ENCODE measurements at places on chromosomes 12 and 14. TPM values are rescaled to one million over a fixed set of nuclear protein-coding genes. Genes with fewer than 3 reads are reported as not detected.

GRCh38 chr14:22748206-22748605 lies 18.3 kb upstream of the OXA1L start:
- no peaks in the 10 kb centered on the region for H3K36me3 ChIP-seq
- H3K4me1 ChIP-seq = no peaks in the 10 kb centered on the region
- no peak overlapping the region for H3K27ac ChIP-seq
- H3K27me3 ChIP-seq = no peaks in the 10 kb centered on the region
- H3K4me3 ChIP-seq = no peak overlapping the region
- no peak for DNase-seq

Gene SLC7A8
- 0.36 TPM for total RNA-seq

- H3K4me1 ChIP-seq = no peaks in the 10 kb centered on the region
- peak overlapping the region; percentile 61 for H3K4me3 ChIP-seq
- H3K27me3 ChIP-seq = no peaks in the 10 kb centered on the region
- peak; percentile 76 for DNase-seq
- H3K27ac ChIP-seq = peak overlapping the region; percentile 35
Measured at GRCh38 chr14:102516531-102517391, 7.2 kb upstream of the ANKRD9 start.

DNA sequence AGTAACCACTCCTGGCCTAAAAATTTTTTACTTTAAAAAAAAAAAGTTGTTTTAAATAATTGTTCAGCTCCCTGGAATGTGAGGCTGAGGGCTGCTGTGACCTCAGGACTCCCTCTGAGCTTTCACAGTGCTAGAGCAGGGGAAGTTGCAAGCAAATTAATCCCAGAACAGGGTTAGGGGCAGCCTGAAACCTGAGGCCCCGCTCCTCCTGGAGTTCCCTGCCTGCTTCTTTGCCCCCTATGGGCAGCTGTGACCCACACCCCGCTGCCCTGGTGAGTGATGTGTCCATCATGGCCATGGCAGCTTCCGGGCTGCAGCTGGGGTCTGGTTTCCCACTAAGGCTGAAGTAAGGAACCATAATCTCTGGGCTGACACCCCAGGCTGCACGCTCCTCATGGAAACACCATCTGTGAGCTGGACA lies 9.5 kb downstream of the RITA1 start:
- H3K4me1 ChIP-seq = no peaks in the 10 kb centered on the region
- H3K36me3 ChIP-seq = peaks cover 21% of the 10 kb centered on the region
- H3K27me3 ChIP-seq = no peaks in the 10 kb centered on the region
- no peak overlapping the region for H3K4me3 ChIP-seq
- H3K27ac ChIP-seq = no peak overlapping the region

GRCh38 chr12:121804417-121805111 lies 755 bp downstream of the SETD1B start:
- peaks cover 21% of the 10 kb centered on the region for H3K4me1 ChIP-seq
- H3K4me3 ChIP-seq = peak overlapping the region; percentile 77
- peak overlapping the region; percentile 81 for H3K27ac ChIP-seq
- H3K27me3 ChIP-seq = no peaks in the 10 kb centered on the region
- peaks cover 3% of the 10 kb centered on the region for H3K36me3 ChIP-seq

All from naive thymus-derived CD4-positive, alpha-beta T cell (primary cell).